ENCODE measurements at places on chromosomes 3 and 15.

DNA sequence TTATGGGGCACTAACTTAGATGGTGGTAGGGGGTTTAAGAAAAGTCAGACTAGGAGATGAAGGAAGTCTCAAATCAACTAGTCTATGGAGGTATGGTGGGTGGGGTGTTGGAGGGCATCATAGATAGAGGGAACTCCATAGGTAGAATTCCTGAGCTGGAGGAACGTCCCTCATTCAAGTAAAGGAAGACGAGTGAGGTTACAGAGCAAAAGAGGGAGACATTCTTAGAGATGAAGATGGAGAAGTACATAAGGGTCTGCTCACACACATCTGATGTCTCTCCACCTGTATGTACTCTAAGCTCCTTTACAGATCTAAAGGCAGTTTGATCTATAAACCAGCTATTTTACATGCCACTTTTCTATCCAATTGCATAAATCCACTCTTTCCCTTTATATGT is 1.4 kb downstream of the PLSCR1 start:
- DNase-seq = no peak

DNA sequence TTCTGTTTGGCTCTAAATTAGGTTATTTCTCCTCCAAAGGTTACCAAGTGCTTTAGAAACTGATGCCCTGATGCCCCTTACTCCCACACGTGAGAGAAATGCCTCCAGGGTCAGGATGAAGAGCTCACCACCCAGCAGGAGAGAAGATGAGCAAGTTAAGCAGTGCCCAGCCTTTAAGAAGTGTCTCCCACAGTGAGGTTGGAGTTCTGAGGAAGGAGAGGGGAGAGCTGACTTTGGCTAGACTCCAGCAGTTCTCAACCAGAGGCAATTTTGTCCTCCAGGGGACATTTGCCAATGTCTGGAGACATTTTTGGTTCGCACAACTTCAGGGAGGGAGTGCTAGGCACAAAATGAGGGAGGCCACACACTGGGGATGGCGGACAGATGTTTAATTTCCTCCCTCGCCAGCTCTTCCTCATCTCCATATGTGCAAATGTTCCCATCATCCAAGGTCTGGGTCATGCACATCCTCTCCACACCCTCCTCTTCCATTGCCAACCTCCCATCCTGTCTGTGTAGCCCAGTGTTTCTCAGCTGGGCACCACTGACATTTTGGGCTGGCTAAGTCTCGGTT is 50.6 kb upstream of the SLC7A14 start:
- no peak for DNase-seq

- DNase-seq = no peak
Observed at GRCh38 chr3:195540511-195540910, 2.6 kb downstream of the PPP1R2 start.

GRCh38 chr3:9301091-9301490 is 51.6 kb upstream of the SRGAP3 start:
- no peak for DNase-seq

- no peak for DNase-seq
Observed at GRCh38 chr15:65841121-65841930, 28.0 kb upstream of the RAB11A start.

DNA sequence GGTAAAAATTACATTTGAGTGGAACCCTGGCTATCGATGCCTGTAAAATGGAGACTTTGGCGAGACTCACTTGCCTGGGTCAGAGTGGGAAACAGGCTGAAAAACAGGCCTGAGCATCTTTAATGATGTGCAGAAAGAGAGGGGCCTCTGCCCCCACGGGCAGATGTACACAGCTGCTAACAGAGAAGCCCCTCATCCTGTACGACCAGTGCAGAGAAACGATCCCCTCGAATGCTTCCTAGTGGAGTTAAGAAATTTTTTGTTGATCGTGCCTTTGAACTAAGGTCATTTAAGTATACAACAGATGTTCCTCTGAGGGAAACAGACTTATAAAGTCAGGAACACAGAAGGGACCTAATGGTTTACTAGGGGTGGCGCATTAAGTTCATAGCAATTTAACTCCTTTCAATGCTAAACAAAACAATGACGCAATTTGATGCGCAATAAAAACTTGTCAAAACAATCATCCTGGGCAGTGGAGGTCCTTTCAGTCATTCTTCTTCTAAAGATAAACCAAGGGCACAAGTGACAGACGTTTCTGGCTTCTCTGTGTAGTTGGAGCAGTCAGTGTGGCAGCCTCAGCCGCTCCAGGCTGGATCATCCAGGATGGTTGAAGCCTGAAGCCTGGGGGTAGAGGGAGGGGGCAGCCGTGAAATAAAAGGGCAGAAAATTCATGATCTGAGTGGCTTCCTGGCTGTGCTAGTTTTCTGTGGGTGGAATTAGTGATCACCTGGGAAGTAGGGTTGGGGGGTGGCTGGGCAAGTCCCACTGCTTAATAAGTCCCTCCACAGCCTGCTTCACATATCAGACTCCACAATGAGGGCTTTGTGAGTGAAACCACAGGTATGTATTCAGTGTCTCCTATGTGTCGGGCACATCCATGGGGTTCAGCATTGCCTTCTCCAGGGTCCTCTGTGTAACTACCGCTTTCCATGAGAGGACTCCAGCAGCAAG is 50.8 kb upstream of the MRPS22 start:
- no peak for DNase-seq

DNA sequence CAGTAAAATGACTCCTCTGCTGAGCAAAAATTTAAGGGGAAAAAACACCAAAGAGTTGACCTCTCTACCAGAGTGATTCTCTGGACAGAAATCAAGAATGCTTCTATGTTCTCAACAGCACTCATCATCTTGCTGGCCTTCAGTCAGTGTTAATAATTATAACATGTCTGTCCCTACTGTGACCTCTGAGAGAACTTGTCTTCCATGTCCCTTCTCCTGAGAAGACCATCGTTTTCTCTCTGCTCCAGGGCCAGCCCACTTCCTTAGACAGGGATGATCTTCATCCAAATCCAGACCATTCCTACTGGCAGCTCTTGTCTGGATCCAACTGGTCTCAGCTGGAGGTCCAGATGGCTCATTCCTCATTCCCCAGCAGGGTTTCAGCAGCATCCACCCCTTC is 139.0 kb upstream of the NECTIN3 start:
- no peak for DNase-seq

- DNase-seq = no peak
Observed at GRCh38 chr3:53712817-53713388, 133.3 kb downstream of the CHDH start.

DNA sequence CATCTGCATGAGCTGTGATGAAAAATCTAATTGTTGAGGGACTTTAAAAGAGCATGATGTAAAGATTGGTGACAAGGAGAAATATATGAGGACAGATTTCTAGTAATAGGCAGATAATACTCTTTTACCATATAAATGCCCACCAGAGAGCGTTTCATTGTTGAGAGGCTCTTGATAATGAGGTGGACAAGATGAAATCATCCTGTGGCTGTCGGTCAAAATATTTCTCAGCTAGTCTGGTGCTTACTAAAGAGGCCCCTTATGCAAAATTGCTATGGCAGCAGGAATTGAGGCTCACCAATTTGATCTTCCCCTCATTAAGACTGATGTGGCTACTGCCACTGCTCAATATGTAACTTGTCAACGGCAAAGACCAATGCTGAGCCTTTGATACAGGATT is 225.0 kb upstream of the RASGRP1 start:
- DNase-seq = no peak

DNA sequence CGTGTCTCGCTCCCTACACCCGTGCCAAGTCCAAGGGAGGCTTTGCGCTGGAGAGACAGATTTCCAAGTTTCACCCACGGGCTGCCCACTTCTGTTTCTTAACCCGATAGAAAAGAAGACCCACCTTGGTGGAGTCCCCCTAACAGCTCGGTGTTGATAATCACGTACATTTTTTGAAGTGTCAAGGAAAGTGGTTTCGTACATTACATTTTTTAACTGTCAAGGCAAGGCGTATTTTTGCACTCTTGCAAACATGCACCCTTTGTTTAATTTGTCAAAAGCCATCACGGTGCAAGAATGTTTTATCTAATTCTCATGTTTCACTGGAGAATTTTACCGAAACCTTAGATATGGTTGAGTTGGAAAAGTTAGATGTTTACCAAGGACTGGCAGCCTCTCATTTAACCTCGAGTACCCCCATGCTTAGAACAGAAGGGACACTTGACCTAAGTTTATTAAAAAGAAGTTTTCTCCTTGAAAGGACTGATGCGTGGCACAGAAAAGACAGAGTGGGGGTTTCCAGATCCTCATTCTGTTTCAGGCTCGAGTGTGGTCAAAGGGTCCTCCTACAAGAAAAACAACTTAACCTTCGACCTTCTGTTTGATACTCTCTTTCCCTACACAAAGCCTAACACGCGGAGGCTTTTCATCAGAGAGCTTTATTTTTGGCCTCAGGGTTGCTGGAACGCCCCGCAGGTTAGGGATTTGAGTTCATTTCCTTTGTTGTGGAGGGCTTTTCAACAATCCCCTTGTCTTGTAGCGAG is 882 bp downstream of the GXYLT2 start:
- no peak for DNase-seq

GRCh38 chr3:43243590-43244587 is 42.5 kb upstream of the SNRK start:
- no peak for DNase-seq

- DNase-seq = no peak
Observed at GRCh38 chr3:123481071-123481470, 32.2 kb upstream of the ADCY5 start.

DNA sequence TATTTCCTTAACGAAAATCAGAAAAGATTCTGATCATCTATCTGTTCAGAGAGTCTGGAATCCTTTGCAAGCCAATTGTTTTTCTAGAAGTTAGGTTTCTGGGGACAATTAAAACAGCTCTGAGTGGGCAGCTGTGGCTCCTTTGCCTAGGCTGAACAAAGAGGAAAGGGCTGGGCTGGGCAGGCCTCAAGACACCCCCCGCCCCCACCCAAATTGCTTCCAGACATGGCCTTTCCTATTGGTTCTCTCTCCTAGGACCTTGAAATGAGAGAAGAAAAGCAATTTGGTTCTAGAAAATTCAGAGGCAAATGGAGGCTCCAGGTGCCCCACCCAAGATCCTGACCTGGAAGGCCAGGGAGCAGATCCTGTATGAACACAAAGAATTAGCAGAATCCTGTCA is 2.3 kb upstream of the ADPGK start:
- DNase-seq = no peak

GRCh38 chr15:97866959-97867358 is 93.5 kb upstream of the ARRDC4 start:
- no peak for DNase-seq

DNA sequence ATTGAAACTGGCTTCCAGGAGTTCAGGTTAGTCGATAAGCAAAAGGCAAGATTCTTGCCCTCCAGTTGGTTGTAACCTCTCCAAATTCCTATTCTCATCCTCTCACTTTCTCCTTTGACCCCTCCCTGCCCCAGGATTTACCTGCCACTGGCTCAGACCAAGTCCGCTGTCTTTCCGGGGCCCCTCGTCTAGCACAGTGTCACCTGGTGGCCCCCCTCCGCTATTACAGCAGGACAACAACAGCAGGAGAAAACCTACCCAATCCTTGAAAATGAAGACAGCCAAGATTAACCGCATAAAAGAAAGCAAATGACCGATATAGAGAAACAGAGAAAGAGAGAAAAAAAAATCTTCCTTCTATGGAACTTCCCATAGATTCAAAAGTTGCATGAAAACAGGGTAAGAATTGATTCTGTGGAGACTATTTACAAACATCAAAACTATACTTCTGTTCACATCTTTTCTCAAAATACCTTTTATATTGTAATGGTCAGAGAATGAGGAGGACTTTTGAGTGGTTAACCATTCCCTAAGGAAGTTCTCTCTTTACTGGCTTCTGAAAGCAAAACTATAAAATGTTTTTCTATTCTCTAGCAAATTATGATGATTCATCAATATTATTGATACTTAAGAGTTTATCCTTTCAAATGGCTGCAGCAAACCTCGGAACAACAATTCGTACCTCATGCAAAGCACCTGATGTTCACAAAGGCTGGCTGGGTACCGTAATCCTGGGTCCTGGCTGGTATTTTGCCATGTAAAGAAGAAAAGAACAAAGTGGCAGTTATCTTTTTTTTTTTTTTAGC is 10.0 kb upstream of the ST8SIA2 start:
- DNase-seq = no peak
